ENCODE measurements at places on chromosomes 7 and 10.

GRCh38 chr10:63822496-63822895 is 301.3 kb downstream of the REEP3 start:
- no peak for DNase-seq

- no peak for DNase-seq
These were observed 127.7 kb downstream of the DYNC1I1 start for GRCh38 chr7:95899919-95900513.

- DNase-seq = no peak
These were observed 28.0 kb downstream of the HERC4 start for GRCh38 chr10:68047122-68047521.

GRCh38 chr7:81623251-81623855 is 146.5 kb downstream of the HGF start:
- DNase-seq = no peak

- DNase-seq = no peak
These were observed 167.8 kb upstream of the IMMP2L start for GRCh38 chr7:111730057-111730456.

DNA sequence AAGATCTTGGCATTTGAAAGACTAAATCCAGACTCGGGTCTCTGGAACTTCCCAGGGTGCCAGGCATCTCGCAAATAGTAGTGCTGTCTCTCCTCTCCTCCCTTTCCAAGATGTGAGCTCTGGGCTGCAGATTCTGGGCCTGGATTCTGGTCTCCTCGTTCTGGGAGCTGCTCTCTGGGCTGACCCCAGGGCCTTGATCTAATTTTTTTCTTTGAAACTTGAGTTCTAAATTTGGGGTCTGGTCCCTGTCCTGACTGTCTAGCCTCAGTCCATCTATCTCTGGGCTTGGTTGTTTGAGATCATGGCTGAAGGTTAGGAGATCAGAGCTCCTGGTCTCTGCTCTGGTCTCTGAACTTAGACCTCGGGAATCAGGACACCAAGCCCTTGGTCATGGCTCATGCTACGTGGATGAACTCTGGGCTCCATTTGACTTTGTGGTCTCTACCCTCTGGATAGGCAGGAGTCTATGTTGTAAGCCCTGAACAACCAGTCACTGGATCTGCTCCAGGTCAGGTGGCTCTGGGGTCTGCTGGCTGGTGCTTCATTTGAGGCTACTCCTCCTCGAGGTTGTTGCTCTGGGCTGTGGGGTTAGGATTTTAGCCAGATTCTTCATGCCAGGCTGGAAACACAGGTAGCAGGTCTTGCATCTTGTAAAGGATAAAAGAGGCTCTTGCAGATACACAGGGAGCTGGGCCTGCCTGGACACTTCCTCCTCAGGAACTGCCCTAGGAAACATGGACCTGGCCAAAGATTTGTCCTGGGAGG is 8.0 kb upstream of the MBL2 start:
- no peak for DNase-seq

GRCh38 chr7:90007001-90007654 is 147.1 kb upstream of the STEAP1 start:
- no peak for DNase-seq
